ENCODE measurements at places on chromosomes 1 and 21.

DNA sequence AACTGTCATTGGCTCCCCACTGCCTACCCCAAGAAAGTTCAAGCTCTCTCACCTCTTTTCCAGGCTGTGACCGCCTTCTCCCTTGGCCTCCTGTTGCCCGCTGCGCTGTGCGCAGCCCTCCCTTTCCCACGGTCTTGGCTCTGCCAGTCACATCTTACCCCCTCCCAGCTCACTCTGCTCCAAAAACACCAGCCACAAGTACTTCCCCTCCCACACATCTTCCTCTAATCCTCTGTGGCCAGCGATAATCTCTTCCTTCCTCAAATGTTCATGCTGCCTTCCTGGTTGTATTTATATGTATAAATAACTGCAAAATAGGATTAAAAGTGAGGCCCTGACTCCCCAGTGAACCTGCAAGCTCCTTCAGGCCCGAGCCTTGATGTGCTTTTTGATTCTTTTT is 81.8 kb downstream of the AJAP1 start:
- no peak for DNase-seq

GRCh38 chr1:109454497-109455133 is 11.7 kb upstream of the SYPL2 start:
- DNase-seq = no peak

DNA sequence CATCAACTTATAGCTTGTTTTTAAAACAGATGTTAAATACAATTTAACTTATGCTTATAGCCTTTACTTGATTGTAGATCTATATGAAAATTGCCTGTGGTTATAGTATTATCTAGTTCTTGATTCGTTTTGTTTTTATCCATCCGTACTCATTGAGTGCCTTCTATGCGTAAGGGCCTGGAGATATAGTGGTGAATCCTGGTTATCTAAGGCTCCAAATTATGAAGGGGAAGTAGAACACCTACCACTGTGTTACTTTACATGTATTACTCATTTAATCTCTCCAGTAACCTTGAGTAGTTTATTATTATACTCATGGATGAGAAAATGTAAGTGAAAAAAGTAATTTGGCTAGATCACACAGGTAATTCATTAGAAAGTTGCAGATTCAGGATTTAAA is 121.8 kb downstream of the OSBPL9 start:
- DNase-seq = no peak

DNA sequence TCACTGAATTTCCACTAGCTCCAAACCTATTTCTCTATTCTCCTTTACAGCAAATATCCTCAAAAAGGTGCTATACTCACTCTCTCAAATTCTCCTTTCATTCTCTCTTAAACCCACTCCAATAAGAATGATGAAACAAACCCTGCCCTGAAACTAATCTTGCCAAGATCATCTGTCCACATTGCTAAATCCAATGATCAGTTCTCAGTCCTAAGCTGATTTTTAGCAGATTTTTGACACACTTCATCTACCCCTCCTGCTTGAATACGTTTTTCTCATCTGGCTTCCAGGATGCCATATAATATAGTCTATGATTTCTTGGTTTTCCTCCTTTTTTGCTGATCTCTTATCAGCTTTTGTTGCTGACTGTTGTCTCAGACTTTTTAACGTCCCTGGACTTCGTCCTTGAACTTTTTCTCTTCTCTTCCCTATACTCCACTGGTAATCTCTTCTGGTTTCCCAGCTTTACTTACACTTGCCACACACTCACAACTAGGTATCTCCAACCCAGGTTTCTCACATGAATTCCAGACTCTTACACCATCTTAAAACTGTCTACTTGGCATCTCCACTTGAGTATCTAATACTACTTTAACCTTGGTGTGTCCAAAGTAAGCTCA is 35.3 kb downstream of the RERE start:
- DNase-seq = no peak

- DNase-seq = peak; percentile 43
Observed at GRCh38 chr1:114750780-114751179, 7.0 kb downstream of the CSDE1 start.

- DNase-seq = no peak
Observed at GRCh38 chr1:94709891-94710581, 110.1 kb upstream of the SLC44A3 start.

DNA sequence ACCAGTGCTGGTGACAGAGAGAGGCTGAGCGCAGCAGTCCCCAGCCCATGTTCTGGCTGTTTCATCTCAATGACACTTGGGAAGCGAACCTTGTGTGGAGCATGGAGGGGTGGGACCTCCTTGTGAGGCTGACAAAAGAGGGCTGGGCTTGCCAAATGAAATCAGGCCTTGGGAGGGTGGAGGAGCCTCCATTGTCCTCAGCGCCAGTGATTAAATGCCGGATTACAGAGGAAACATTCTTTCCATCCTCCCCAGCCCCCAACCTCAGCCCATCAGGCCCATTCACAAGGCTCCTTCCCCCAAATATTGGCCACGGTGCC is 63.3 kb upstream of the PAXBP1 start:
- DNase-seq = no peak

DNA sequence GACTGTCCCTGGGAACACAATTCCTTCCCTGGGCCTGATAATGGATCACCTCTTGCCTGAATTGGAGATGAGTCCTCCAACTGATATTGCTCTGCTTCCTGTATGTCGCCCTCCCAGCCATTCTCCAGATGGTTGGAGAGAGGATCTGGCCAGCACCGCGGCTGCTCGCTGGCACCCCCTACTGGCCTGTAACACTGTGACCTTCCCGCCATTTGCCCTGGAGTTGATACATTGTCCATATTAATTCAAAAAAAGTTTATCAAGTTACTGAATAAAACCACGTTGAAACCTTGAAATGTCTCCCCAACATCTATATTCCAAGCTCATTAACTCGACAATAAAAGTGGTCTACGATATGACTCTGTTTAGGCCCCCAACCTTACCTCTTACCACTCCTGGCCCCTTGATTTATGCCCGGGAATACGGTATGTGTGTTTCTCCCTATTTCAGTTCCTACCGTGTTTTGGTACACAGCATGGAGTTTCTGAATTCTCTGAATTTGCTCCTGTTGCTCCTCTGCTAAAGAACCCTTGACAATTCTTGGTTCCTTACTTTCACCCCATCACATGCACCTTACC is 241.8 kb upstream of the KIAA0040 start:
- DNase-seq = no peak

DNA sequence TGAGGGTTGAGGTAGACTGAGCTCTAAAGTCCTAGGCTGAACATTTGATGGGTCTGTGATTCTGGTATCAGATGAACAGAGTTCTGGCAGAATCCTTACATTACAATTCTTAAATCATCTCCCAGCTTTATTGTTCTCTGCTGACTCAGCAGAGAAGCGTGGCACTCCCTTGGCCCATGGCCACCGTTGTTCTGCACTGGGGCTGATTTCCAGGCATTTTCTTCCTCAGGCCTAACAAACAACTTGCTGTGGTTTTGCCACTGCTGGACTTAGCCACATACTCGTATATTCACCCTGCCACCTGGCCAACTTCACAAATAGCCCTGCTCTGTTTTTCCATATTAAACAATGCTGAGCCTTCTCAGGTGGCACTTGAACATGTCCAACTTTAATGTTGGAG is 223.2 kb downstream of the TNR start:
- DNase-seq = no peak

DNA sequence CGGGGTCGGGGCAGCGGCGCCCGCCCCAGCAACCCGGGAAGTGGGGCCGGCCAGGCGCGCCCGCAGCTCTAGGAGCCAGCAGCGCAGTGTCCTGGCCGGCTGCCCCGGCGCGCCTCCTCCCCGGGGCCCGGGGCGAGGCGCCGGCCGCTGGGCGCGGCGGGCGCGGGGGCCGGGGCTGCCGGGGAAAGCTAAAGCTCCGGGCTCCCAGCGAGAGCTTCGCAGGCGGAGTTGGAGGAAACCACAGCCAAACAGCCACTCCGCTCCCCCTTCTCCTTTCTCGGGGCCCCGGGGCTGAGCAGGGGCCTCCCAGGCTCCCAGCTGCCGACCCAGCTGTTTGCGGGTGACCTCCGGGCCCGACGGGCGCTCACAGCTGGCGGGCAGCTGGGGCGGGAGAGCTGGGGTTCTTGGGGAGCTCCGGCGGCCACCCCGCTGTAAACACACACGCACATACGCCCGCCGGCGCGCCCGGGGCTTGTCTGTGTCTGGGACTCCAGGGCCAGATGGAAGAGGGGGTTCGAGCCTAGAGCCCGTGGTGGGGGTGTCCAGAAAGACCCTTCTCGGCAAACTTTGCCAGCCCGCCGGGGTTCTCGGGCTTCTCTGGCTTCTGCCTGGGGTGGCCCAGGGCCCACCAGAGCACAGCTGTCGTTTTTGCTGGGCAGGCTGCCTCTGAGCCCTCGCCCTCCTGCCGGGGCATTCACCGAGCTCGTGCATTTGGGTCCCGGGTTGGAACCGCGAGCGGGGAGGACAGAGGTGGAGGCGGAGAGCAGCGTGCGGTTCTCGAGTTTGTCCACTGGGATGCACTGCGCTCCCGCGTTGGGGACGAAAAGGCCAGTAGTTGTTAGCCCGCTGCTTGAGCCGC is 1.5 kb downstream of the AJAP1 start:
- no peak for DNase-seq

DNA sequence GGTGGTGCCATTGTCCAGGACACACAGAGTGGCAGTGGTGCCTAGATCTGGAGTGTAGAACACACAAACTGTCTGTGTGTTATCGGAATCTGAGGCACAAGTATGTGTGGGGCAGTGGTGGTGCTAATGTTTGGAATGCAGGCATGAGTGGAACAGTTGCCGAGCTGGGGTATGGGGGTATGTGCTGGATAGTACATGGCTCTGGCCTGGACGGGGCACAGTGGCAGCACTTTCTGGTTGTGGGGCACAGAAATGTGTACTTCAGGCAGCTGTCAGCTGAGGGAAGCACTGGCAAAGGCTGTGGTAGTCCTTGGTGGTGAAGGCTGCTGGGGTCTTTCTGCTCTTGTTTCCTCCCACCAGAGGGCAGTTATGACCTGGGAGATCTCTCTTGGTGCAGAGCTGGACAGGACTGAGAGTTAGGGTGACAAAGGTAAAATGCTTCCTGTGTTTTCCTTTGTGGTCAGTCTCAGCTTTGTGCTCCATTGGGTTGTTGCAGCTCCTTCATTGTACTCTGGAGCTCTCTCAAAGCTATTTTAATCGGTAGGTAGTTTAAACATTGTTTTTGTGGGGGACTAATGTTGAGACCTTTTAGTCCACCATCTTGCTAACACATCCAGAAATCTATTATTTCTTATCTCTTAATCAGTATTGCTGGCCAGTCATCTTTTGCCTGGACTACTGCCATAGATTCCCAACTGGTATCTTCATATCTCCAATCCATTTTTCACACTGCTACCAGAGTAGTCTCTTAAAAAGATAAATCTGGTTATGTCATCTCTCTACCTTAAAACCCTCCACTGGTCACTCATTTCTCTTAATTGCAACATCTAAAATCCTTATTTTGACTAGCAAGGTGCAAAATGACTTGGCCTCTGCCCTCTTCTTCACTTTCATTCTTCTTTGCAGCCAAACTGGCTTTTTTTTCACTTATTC is 83.9 kb upstream of the NBPF4 start:
- DNase-seq = no peak

DNA sequence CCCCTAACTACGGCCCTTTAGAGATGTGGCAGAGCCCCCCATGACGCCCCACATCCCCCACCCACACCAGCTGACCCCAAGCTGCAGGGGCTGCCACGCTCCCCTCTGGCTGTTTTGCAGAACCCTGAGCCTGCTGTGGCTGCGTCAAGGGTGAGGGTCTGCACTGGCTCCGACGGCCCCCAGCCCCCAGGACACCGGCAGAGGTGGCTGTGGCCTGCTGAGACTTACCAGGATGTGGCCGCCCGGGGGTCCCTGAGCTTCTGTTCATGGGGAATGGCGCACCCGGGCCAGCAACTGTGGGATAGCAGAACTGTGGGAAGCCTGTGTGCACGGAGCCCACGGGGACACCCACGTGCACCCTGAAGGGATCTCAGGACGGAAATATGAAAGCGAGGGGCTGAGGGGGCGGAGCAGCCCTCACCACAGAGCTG is 12.8 kb upstream of the RNF223 start:
- no peak for DNase-seq

GRCh38 chr1:228226956-228227791 is 19.3 kb downstream of the OBSCN start:
- no peak for DNase-seq

- DNase-seq = no peak
Observed at GRCh38 chr1:234433563-234434285, 45.3 kb downstream of the TARBP1 start.

GRCh38 chr1:15248216-15248615 is 1.2 kb downstream of the FHAD1 start:
- DNase-seq = no peak

GRCh38 chr1:160256396-160257046 is 5.8 kb downstream of the DCAF8 start:
- DNase-seq = no peak

- DNase-seq = no peak
Observed at GRCh38 chr1:209756615-209757445, 977 bp downstream of the TRAF3IP3 start.

DNA sequence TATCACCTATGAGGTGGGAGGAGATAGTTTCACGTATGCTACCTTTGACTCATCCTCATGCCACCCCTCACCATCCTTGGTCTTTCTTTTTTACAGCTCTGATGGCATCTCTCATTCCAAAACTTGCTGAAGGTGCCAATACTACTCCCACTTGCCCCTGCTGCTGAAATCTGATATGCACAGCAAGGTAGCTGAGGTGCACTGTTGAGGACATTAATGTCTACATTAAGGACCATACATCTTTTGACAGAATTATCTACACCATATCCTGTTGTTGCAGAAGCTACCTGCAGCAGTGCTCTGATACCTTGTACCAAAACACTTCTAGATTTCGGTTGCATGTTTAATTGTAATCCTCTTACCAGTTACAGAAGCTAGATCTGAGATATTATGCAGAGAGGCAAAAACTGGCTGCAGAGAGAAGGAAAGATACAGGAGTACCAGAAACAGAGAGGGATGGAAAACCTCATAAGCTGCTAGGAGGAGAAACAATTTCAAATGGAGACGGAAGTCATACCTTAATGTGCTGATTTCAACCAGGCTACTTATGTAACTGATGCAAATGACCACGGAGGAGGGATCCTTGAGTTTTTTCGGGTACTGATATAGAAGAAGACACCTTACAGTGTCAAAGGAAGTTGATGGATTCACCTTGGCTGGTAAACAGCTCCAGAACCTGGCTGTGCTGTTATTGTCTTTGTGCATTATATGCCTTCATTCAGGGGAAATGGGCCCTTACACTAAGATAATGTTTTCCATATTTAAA is 19.3 kb upstream of the PTPRC start:
- no peak for DNase-seq

- DNase-seq = peak; percentile 84
Observed at GRCh38 chr1:87149241-87150041, 179.2 kb upstream of the LMO4 start.

GRCh38 chr1:74775735-74776134 is 42.8 kb downstream of the TYW3 start:
- DNase-seq = no peak

GRCh38 chr1:167654975-167655575 is 25.0 kb downstream of the RCSD1 start:
- DNase-seq = no peak

DNA sequence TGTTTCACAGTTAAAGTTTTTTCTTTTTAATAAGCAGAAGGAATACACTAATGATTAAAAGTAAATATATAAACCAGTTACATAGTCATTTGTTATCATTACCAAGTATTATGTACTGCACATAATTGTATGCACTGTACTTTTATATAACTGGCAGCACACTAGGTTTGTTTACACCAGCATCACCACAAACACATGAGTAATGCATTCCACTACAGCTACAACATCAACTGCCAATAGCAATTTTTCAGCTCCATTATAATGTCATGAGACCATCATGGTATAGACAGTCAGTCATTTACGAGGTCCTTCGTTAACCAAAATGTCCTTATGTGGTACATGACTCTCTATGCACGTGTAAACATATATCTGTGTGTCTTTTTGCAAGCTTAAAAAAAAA is 35.2 kb downstream of the SCYL3 start:
- DNase-seq = no peak

Measured in NCI-H2081 (cell line).